ENCODE measurements at places on chromosomes 1 and 21.
A peak's percentile ranks its signal among the peaks of the same experiment; 100 is the strongest.

DNA sequence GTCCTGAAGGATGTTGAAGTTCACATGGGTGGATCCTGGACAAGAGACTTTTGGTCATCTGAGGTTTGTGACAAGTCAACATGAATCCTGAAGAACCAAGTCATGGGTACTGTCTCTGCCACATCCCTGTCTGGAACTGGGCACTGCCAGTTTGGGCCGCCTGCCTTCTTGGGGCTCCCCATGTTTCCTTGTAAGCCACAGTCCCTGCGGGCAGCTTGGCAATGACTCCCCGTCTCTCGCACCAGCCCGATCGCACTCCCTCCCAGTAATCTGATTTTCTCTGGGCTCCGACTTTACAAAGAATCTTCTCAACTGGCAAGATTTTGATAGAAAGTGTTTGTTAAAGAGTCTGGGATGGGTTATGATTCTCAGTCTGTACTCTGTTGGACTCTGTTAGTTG lies 80.4 kb downstream of the DDX20 start:
- DNase-seq: no peak

GRCh38 chr1:206114692-206115640 lies 2.2 kb downstream of the AVPR1B start:
- DNase-seq: no peak

- DNase-seq: no peak
These were observed 12.7 kb downstream of the TESK2 start for GRCh38 chr1:45478121-45478814.

DNA sequence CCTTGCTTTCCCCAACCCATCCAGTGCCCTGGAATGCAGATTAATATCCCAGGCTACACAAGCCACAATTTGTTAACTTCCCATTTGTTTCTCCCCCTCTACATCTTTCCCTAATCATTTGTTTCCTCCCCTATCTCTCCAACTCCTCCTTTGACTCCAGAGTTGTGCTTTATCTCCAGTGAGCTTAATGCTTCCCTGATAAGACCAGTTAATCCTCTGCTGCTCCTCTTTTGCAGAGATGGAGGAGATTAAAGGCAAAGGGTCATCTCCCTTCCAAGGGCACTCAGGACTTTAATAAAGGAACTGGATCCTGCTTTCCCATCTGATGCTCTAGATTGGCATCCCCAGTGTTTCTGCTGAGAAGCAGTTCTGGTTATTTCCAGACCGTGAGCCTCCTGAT lies 7.1 kb downstream of the FAM78B start:
- no peak for DNase-seq

DNA sequence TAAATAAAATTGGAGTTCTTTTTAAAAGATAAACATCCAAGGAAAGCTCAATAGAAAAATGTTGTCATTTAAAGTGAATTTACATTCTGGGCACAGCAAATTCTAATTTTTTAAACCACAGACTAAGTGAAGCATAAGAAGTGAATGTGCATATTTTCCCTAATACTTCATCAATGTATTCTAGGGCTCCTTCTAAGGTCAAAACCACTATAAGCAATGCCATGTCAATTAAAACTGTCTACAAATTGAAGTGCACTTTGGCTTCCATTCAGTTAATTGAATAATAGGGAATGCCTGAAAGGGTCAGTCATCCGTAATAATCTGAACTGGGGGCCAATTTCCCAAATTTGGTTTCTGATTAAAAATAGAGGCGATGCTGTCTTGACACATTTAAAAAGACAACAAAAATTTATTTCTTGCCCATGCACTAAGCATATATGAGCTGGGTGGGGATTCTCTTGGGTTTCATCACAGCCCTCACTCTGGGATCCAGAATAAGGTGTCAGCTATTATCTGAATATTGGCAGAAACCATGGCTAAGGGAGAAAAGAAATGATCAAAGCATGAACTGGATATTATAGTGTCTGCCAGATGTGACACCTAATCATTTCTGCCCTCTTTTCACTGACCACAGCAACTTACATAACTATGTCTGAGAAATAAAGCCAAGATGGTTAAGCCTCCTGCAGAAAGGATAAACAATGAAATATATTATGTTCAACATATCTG lies 660.6 kb upstream of the B3GALT2 start:
- DNase-seq: no peak

DNA sequence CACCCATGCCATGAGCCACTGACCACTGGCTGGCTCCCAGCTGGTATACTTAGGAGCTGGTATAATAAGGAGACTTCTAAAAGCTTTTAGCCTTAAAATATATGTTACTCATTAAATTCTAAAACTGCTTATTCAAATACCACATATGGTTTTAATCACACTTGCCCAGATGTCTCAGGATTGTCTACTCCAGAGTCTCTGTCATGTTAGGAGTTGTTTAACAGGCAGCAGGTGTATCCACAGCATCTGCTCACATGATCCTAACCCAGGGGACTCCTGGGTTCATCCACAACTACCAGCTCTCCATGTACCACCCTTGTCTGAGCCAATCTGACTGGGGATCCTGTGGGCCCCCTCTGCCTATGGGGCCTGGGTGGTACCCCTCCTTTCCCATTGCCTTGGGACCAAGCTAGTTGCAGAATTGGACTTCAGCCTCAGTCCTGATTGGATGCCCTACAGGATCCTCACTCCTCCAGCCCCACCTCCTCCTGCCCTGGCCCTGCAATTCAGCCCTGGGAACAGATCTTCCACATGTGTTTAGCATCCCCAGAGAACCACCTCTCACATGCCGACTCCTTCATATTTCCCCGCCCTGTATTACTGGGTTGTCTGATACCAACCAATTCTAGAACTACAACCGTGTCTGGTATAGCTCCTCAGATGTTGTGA lies 61.3 kb downstream of the BCAR3 start:
- no peak for DNase-seq

GRCh38 chr1:3453891-3454810 lies at the start of gene ARHGEF16:
Gene ARHGEF16, plus strand, starts transcription at chr1:3454665. Its CDS starts 8,420 bp downstream, at chr1:3463085.
- no peak for DNase-seq

- no peak for DNase-seq
These were observed 238.1 kb downstream of the LRRC40 start for GRCh38 chr1:69967245-69967766.

DNA sequence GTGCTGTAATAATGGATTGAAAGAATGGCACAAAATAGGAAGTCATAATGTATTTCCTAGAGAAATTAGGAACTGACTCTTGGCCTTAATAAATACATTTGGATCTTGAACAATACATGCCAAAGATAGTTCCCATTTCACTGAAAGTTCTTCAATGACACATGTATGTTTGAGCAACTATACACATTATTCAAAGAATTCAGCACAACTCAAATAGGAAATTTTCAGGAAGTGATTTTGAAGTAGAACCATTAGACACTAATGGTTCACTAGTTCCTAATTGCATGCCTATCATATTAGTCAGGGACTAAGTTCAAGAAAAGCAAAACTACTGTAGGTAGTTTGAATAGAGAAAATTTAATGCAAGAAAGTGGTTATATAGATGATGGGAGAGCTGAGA lies 404.7 kb downstream of the LMO4 start:
- DNase-seq: no peak

DNA sequence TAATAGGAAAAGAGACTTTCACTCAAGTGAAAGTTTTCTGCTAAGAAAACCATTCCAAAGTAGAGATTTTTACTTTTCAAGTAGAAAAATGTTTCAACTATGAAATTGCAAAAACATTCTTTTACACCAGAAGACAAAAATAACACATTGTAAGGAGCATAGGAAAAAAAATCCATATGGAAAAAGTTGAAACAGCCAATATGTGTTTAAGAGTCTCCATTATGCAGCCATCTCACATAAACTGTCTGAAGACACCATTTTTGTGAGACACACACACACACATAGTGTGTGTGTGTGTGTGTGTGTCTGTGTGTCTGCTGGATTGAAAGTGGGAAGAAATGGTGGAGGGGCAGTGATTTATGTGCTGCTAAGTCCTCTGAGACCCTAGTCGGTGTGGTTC lies 162.1 kb downstream of the HHAT start:
- DNase-seq: no peak

DNA sequence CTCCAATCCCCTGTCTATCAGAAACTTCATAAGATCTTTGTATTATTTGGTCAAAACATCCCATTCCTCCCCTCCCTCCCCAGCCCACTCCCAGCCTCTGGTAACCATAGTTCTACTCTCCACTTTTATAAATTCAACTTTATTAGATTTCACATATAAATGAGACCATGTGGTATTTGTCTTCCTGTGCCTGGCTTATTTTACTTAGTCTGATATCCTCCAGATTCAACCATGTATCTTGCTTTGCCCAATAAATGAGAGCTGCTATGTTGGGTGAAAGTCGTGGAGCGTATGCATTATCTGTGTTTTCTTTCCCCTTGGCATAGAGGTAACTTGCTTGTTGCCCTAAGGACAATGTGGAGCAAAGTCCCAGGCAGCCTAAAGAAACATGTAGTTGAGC lies 28.5 kb upstream of the CHRM3 start:
- DNase-seq: no peak

DNA sequence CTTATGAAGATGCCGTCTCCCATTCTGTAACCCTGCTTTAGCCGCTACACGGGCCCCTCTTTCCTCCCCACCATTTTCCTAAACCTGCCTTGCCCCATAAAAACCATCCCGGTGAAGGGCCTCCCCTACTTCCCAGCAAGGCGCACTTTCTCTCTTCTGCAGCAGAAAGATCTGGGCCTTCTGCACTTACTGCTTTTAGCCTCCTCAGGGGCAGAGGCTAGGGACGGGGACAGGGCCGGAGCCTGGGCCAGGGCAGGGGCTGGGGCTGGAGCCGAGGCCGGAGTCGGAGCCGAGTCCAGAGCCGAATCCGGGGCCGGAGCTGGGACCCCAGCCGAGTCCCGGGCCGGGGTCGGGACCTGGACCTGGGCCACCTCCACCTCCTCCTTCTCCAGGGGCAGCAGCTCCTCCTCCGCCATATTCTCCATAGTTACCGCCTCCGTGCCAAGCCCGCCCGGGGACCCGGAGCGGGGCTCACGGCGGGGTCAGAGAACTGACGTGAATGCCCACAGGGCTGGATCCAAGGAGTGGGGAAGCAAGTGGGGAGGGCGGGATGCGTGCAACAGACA lies 382 bp downstream of the TRMT1L start:
- DNase-seq: peak; percentile 32

DNA sequence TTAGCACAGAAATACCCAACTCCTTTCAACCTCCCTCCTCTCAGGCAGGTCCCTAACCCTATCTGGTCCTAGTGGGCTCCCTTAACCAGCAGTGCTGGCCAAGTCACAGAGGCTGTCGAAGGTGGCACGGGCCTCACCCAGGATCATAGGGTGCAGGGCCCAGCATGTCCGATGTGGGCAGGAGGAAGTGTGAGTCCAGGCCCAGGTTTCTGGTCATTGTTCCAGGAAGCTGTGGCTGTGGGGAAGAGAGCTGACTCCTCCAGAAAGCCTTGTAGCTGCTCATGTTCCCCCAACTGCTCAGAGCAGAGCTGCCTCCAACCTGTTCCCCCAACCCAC lies 2.4 kb downstream of the CCDC17 start:
- DNase-seq: no peak

DNA sequence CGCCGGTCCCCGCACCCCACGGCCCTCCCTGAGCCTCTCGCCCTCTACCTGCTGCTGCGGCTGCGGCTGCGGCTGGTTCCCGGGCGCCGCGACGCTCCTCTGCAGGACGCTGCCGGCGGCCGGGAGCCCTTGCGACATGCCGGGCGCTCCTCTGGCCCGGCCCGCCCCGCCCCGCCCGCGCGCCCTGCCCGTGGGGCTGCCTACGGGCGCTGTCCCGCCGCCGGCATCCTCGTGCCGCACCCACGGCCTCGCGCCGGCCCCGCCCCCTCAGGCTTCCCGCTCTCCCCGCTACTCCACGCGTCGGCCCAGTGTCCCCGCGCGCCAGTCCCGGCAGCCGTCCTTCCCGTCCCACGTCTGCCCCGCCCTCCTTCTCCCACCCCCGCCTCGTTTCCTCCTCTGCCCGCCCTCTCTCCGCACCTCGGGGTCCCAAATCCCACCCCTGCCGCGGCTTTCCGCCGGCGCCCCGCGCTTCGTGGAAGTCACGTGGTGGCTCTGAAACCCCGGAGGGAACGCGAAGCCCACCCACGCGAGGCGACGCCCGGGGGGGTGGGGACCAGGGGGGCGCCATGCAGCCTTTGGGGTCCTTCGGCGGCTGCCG lies at the start of gene BATF3:
TSS of gene BATF3 (minus strand) at position 216 of the 598 bp plus-strand sequence. CDS start at position 138, 78 bp downstream.
- no peak for DNase-seq

DNA sequence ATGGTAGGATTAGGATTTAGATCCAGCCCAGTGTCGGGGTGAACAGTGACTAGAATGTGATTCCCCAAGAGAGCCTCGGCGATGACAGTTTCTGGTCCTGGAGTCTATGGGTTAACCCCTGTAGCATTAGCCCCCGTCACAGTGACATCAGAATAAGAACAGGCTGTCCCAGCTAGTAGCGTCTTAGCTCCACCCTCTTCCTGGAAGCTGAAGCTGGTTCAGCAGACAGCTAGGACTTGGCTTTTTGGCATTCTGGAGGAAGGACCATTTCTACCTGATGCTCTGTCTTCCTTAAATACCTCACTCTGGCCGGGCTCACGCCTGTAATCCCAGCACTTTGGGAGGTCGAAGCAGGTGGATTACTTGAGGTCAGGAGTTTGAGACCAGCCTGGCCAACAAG lies 5.0 kb downstream of the NDUFS2 start:
- DNase-seq: no peak

DNA sequence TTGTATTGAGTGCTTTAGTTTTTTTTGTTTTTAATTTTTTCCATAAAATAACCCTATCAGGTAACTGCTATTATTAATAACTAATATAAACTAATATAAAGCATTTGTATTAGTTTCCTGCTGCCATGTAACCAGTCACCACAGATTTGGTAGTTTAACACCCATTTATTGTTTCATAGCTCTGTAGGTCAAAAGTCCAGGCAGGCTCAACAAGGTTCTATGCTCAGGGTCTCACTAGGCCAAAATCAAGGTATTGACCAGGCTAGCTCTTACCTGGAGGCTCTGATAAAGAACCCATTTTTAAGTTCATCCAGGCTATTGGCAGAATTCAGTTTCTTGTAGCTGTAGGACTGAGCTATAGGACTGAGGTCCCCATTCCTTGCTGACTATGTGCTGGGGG lies 189.4 kb downstream of the DAB1 start:
- no peak for DNase-seq

All from GM12891 (cell line).